Stimulated activated CD8-positive, alpha-beta memory T cell treated with anti-CD3 and anti-CD28 coated beads, Interleukin-15, amount 100 ng/mL, for 1 hour (primary cell): ENCODE measurements at places on chromosomes 12 and 14.

GRCh38 chr14:102255401-102256190, 49.4 kb downstream of the MOK start:
- DNase-seq: no peak

- no peak for DNase-seq
These were observed 5.9 kb downstream of the SEC23A start for GRCh38 chr14:39097159-39097558.

GRCh38 chr14:99612738-99613330, 8.8 kb upstream of the CCDC85C start:
- no peak for DNase-seq

DNA sequence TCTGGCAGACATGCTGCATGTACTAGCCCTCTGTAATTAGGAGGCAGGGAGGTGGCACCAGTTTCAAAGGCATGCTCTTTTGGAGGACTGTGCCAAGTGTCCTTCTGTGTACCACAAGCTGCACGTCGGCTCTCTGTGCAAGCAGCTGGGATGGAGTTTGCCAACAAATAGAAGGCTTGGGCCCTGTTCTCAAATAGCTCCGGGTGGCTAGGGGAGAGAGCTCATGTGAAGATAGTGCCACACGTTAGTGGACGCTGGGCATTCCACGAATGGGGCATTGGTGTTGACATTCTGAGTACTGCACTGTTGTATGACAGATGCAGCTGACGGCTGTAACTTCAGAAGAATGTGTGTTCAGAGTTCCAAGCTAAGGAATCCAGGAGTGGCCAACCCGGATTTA, 4.4 kb downstream of the AACS start:
- no peak for DNase-seq

DNA sequence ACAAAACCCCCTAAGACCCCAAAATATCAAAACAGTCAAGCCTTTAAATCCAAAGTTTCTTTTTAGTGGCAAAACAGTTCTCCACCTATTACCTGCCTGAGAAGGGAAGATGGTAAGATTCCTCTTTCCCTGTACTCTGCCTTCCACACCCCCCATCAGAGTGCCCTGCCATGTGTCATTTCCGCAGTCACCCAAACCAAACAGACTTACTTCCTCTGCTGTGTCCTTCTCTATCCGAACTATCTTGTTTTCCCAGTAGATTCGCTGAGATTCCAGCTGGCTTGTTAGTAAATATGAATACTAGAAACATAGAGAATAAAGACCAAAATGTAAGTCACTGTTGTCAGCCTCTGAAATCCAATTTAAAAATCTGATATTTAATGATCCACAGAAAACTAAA, 30.4 kb downstream of the BRAP start:
- DNase-seq: no peak

GRCh38 chr12:21771311-21771710, 3.2 kb downstream of the KCNJ8 start:
- no peak for DNase-seq

DNA sequence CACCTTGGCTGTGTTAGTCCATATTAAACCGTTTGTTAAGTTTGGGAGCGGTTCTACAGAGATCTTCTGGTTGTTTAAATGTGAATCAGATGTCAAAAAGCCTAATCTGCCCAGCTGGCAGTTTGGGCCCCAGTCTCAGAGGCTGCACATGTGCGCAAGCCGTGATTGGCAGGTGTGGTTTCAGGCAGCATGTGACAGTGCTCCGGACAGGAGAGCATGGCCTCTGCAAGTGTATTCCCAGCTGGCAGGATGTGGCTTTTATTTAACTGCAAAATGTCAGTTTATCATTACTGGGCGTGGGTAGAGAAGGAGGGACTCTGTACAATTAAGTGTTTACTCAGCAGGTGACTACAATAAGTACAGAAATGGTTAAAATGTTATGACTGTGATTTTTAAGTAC, 77.5 kb downstream of the PELI2 start:
- no peak for DNase-seq

GRCh38 chr12:103855896-103856657, 15.0 kb upstream of the NT5DC3 start:
- no peak for DNase-seq

DNA sequence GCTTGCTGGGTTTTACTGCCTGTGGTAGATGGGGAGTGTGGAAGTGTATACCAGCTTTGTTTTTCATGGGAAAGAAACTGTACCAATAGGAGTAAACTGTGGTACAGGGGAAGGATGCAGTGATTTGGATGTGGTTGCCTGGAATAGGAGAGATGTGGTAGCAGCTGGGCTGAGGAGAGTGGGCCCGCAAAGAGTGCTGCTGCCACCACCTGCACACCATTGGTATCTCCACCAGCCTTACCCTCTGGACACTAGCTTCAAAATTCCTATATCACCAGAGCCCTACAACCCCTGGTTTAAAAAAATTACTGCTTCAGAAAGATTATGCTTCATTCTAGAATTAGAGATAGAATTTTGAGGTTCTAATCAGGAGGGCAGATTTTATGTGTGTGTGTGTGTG, 53.6 kb downstream of the AKAP6 start:
- no peak for DNase-seq

- no peak for DNase-seq
These were observed 19.1 kb upstream of the AMN start for GRCh38 chr14:102903248-102903888.

GRCh38 chr14:91123201-91123600, 9.3 kb downstream of the DGLUCY start:
- no peak for DNase-seq

DNA sequence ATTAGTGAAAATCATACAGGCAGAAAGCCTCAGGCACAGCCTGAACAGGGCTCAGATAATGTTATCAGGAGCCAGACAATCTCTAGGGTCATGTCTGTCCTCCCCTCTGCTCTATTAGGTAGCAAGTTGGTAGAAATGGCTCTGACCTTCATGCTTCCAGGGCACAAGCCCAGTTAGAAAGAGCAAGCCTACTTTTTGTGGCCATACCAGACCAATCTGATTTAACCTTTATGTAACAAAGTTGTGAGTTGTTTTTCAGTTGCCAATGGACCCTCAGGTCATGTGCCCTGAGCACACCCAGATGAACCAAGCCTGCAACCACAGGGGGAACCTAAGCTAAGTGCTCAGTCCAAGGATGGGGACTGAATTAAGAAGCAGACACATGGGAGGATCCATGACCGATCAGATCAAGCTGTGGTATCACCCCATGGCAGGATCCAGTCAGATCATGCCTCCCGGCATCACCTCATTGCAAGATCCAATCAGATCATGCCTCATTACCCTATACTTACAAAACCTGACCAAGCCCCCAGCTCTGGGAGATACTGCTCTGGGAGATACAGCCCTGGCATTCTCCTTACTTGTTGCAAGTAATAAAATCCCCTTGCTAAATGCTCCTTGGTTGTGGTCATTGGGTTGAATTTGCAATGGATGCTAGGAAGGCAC, 18.8 kb upstream of the HIGD1C start:
- DNase-seq: no peak

GRCh38 chr14:102975662-102976061, 53.2 kb downstream of the AMN start:
- no peak for DNase-seq

- DNase-seq: no peak
These were observed 35.8 kb downstream of the CCNK start for GRCh38 chr14:99516871-99517642.

DNA sequence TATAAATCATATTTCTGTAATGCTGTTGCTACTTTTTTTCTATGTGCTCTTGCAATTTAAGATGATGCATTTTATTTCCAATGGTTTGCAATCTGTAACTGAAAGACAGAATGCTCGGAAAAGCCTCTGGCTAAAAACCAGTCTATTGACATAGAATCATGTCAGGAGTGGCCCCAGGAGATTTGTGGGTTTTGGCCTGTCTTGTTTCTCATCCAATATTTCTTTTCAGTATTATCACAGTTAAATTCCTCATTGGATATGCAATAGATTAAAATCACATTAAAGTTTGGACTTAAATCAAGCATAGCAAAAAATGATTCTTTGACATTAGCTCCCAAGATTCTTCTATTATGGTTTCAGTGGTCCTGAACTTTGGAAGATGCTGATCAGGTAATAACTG, 19.1 kb upstream of the SLC38A2 start:
- DNase-seq: no peak

DNA sequence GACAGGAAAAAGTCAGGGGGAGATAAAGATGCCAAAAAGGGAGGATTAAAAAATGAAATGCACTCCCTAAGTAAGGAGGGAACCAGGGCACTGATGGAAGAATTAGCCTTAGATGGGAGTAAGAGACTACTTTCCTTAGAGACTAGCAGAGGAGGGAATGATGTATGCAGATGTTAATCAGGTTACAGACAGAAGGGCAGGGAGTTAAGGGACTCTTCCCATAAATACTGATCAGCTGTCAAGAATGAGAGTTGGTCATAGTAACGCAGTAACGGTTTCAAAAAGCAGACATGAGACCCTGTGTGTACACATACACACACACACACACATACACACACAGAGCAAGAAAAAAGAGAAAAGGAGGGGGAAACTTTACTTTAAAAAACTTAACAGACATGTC, 93.4 kb downstream of the PHLDA1 start:
- DNase-seq: no peak

GRCh38 chr14:99234961-99235571, 36.9 kb downstream of the BCL11B start:
- DNase-seq: no peak

GRCh38 chr12:68854078-68854468, 46.1 kb downstream of the MDM2 start:
- DNase-seq: no peak

- DNase-seq: no peak
These were observed 127.3 kb upstream of the CCND2 start for GRCh38 chr12:4145990-4146859.

DNA sequence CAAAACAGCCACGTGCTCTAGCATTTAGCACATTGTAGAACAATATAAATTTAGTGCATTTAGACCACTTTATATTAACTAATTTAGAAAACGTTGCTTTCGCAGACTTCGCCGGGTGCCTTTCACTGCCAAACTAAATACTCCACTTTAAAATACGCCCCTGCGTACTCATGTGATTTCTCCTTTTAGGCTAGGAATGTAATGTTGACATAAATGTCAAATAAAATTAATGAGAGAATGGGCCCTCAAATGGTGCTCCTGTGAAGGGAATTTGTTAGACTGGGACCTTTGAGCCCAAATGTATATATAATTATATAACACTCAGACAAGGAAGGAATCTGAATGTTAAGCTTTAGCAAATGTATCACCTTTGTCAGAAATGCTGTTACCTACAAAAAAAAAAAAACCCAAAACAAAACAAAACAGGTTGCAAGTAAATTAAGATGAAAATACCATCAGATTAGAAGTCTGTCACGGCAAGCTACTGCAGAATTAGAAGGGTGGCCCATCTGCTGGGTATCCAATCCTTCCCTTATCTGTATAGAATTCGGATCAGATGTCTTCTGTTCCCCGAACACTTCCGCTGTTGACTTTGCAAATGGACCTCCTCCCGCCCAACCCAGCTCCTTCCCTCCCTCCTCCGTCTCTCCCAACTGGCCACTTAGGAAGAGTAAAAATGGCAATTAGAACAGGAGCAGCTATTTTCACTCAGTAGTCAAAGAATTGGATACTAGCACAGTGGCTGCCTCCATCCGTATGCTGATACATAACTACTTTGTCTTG, 159.3 kb upstream of the FOXN3 start:
- DNase-seq: no peak

DNA sequence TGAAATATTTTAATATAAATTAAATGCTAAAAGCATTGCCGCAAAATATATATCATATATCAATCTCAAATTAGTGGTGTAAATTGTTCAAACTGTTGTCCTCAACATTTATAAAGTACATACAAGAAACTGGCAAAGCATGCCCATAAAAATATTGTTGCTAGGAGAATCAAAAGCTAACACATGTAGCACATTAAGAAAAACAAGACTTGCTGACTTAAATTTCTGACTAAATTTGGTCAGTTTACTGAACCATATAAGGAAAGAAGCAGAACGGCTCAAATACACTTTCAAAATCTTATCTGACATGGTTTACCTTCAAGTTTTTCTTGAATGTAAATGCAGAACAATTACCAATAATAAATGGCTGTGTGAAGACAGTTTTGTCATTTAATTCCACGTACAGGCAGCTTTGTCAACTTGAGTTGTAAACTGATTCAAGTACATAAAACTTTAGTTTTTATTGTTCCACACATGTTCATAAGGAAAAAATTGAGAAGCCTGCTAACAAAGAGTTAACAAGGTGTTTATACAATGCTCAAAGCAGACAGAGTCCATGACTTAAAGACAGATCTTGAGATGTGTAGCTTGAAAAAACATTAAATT, 50.4 kb downstream of the PPP1R12A start:
- DNase-seq: no peak

- DNase-seq: no peak
These were observed 34.2 kb upstream of the TCL1B start for GRCh38 chr14:95651821-95652583.

- DNase-seq: no peak
These were observed 154.4 kb downstream of the TMEM132C start for GRCh38 chr12:128421375-128421774.

- DNase-seq: no peak
These were observed 135.8 kb upstream of the VRK1 start for GRCh38 chr14:96661244-96661969.

DNA sequence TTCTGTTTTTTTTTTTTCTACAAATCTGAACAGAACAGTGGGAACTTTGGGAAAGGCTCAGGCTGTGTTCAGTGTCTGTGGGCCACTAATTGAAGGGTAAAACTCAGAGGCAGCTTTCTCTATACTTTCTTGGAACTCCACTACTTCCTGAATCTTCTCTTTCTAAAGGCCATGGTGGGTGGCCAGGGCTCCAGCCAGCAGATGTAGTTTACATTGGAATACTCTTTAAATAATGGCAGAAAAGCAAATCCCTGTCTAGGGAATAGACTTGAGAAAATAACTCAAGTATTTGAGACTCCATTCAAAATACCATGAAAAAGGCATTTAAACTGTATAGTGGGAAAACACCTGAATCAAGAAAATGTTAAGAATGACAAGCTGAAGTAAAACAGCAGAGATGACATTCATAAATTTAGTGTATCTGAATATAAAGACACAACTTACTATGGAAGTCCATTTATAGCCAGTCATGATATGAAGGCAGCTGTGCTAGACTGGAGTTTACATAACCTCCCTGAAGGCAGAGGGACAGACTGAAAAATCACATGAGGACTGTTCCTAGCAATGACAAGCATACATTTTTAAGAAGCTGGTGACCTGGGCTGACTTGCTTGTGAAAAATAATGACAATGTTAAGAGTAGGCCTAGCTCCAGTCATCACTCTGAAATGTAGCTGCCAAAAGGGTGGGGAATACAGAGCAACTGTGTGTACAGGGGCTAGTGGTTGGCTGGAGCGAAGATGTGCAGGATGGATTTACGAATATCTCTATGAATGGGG, 168.6 kb downstream of the STXBP6 start:
- DNase-seq: no peak

GRCh38 chr14:98858158-98858557, 413.8 kb downstream of the BCL11B start:
- no peak for DNase-seq

- no peak for DNase-seq
These were observed 266.2 kb downstream of the TMTC2 start for GRCh38 chr12:82952946-82953345.
